ENCODE measurements at places on chromosomes 2 and 18.

DNA sequence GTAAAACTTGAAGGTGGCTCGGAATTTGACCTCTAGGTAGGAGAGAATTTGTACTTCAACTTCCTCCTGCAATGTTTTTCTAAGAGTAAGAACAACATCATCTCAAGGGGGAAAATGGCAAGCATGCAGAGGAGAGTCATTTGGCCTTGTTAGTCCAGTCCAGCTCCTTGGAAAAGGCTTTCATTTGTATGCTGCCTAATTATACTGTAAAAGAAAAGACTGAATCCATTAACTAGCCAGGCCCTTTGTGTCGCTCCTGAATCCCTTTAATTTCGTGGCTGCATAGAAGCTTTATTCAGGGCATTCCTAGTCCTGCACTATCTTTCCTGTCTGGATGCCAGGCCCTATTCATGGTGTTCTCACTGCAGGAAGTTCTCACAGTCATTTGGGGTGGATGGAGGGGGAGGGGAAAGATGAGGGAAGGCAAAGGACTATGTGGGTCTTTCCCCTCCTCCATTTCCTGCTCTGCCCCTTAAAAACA is 36.0 kb downstream of the PHLPP1 start:
- peak; percentile 77 for DNase-seq

- no peak for DNase-seq
Measured at GRCh38 chr2:15675456-15676195, 84.0 kb downstream of the DDX1 start.

GRCh38 chr2:5990086-5990485 is 297.9 kb downstream of the SOX11 start:
- no peak for DNase-seq

DNA sequence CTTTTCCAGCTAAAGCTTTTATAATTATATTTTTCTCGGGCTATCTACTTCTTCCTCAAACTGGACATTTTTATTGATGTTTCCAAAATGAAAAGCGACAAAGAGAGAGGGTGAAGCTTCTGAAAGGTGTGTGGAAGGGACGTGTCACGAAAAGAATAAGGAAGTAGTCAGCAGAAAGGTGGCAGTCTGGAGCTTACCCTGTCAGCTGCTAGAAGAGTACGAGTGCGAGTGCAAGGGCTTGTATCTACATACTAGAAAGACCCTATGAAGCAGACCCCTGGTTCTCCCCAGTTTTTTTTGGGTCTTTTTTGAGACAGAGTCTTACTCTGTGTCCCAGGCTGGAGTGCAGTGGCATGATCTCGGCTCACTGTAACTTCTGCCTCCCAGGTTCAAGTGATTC is 14.6 kb downstream of the FHL2 start:
- DNase-seq = no peak

GRCh38 chr2:59905731-59906130 is 647.7 kb downstream of the BCL11A start:
- no peak for DNase-seq

DNA sequence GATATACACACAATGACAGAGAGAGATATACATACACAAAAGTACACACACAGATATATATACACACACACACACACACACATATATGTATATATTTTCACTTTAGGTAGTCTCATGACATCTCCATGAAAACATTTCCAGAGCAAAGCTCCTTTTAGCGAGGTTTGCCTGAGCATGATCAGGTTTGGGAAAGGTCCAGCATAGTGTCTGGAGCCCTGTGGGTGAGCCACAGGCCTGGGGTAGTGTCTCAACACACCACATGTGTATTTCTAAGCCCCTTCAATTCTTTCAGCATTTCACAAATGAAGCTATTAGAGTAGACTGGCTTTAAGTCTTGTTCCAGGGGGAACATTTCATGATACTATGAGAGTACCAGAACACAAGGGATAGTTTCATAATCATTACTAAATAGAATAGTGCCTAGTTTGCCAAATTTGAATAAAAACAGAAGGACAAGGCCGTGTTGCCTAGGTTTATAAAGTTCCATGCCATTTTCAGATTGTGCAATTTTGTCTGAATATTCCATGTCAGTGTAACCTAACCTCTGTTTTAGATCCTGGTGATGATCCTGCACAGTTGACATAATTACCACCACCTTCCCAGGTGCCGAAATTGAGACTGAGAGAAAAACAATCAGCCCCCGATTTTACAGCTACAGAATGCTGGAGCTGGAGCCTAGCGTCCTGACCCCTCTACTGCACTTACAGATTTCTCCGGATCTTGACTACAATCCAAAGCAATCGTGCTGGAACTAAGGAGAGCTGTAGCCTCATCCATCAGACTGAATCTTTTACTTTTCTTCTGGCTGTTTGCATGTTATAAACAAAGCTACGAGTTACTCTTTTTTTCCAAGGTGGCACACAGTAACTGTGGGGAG is 332.7 kb downstream of the CYRIA start:
- DNase-seq = no peak

GRCh38 chr2:85684806-85685205 is 9.4 kb upstream of the GNLY start:
- DNase-seq = no peak

- no peak for DNase-seq
Measured at GRCh38 chr2:215507836-215508235, 72.0 kb upstream of the FN1 start.

- no peak for DNase-seq
Measured at GRCh38 chr18:32422978-32423740, 47.5 kb downstream of the GAREM1 start.

- peak; percentile 5 for DNase-seq
Measured at GRCh38 chr2:31033032-31033431, 105.2 kb downstream of the GALNT14 start.

GRCh38 chr2:110674620-110675555 is 3.0 kb downstream of the BUB1 start:
- no peak for DNase-seq

All from iPS DF 6.9 (cell line).